ENCODE measurements at places on chromosomes 6 and 20.

DNA sequence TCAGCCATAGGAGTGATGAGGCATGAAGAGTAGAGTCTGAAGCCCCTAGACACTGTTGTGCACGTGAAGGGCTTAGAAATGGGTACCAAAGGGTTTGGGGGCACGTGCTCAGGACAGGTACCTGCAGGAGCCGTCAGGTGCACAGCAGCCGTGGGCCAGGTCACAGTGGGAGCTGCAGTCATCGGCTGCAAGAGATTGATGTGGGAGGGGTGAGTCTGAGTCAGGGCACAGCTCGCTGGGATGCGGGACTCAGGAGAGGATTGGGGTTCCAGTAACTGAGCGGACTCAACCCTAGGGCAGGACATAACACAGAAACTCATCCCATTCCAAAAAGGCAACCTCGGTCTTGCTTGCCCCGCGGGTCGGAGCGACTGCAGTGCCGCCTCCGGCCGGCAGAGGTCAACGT lies 1.1 kb downstream of the DLK2 start:
- peak; percentile 38 for DNase-seq

DNA sequence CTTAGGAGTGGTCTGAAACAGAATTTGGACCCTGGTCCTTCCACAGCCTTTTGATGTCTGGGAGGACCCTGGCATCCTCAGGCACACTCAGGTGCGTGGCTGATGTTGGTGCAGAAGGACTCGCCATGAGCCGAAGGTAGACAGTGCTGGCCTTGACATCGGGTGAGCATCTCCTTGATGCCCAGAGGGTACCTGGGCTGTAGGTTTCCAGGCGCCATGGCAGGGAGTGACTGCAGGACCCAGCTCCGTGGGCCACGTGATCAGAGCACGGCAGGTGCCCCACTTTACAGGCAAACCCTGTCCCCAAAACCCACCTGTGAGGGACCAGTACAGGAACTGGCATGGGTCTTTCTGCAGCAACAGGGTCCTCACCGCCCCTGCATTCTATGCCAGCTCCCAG lies 319.2 kb downstream of the CDH4 start:
- DNase-seq = no peak

GRCh38 chr6:32522302-32523047 lies 7.6 kb downstream of the HLA-DRB5 start:
- DNase-seq = no peak

- no peak for DNase-seq
Measured at GRCh38 chr20:13648291-13649228, 9.8 kb upstream of the TASP1 start.

DNA sequence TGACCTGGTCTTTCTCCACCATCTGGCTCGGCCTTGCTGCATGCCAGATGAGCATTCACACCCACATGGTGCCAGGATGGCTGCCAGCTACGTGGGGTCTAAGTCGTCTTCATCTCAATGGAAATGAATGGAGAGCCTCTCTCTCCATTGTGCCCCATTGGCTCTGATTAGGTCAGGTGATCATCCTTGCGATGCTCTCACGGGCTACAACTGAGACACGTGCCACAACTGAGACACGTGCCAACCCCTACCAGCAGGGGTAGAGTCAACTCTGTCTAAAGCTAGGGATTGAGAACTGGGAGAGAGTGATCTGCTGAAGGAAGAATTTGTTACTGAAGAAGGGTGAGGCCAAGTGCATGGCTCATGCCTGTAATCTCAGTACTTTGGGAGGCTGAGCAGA lies 67.3 kb upstream of the RALY start:
- DNase-seq = no peak

- DNase-seq = no peak
Measured at GRCh38 chr20:24948939-24949679, at the start of gene CST7. CST7 (plus strand) TSS chr20:24949269; CDS start chr20:24949506, 237 bp downstream.

DNA sequence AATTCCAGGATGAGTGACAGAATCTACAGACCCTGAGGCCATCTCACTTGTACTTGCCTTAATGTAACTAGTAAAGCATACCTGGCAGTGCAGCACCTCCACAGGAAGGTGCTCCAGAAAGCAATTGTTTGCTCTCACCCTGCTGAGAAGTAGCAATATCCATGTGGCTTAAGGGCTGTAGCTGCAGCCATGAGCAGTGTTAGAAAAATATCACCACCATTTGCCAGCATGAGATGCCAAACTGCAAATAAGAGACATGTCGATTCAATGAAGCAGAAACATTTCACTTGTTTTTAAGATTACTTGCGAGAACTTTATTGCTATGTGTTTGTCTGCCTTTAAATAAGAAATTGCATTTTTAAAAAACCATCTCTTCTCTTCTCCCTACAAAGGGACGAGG lies 151.5 kb downstream of the PRL start:
- no peak for DNase-seq

Data from anterior cingulate cortex (tissue), 58 donors.